ENCODE measurements at places on chromosomes 5 and 9. TPM values are rescaled to one million over a fixed set of nuclear protein-coding genes. Genes with fewer than 3 reads are reported as not detected.

The CAMK4 gene
- total RNA-seq, result not detected

The CYLC2 gene
- not detected for total RNA-seq

The INSYN2B gene
- 0.56 TPM for total RNA-seq

DNA sequence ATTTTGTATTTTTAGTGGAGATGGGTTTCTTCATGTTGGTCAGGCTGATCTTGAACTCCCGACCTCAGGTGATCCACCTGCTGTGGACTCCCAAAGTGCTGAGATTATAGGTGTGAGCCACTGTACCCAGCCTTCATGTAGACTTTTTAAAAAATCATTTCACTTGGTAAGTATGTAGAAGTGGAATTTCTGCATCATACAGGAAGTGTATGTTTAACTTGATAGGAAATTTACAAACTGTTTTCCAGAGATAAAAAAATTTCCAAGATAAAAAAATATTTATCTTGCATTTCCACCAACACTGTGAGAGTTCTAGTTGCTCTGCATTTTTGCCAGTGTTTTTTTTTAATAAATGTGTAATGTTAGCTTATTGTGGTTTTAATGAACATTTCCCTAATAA lies 155.8 kb downstream of the ZNF608 start:
- no peak for DNase-seq

GRCh38 chr5:1661831-1662558 lies 137.6 kb downstream of the MRPL36 start:
- no peak for DNase-seq

GRCh38 chr9:99680191-99680590 lies 141.5 kb upstream of the NR4A3 start:
- no peak for DNase-seq

DNA sequence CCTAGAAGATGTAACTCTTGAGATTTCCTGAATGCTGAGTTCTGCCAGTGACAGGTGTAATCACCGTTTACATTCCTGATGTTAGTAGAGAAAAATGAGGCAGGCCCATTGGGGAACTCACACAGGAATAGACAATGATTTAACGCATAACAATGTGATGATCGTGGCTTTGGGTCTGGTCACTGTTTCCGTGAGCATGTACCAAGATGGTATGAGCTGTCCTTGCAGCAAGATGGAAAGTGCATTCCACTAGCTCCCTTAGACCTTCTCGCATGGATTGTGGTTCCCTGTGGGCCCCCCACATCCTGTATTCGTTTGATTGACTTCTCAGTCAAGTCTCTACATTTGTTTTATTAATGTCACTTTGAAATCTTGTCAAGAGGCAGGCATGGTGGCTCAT lies 124.0 kb upstream of the DAP start:
- DNase-seq, result no peak

Measured in suprapubic skin (tissue), 4 donors.